Activated CD4-positive, alpha-beta T cell treated with anti-CD3 and anti-CD28 coated beads, Interleukin-2, amount 10 ng/mL, durations not matched to agents 7 days and 5 days (primary cell): ENCODE measurements at places on chromosomes 7 and 10. TPM values are rescaled to one million over a fixed set of nuclear protein-coding genes. Genes with fewer than 3 reads are reported as not detected.

Gene IDI2
- not detected for total RNA-seq

Gene TAS2R41
- not detected for total RNA-seq

Gene FKBP6
- total RNA-seq: not detected

Gene CPN1
- total RNA-seq: not detected

Gene SPDYE11
- not detected for total RNA-seq

Gene C7orf57
- 0.10 TPM for total RNA-seq

Gene C7orf33
- not detected for total RNA-seq

Gene ASB10
- not detected for total RNA-seq

Gene MLXIPL
- total RNA-seq: not detected

Gene CXCL12
- not detected for total RNA-seq

Gene NKX1-2
- not detected for total RNA-seq

Gene PLXNA4
- 21.3 TPM for total RNA-seq

Gene SOSTDC1
- not detected for total RNA-seq

Gene LEP
- not detected for total RNA-seq

Gene MRPL32
- 50.2 TPM for total RNA-seq

Gene IGF2BP3
- 0.50 TPM for total RNA-seq
